ENCODE measurements at places on chromosomes 5 and 9. TPM values are rescaled to one million over a fixed set of nuclear protein-coding genes. Genes with fewer than 3 reads are reported as not detected.

SH3RF2 gene
- total RNA-seq = 5.9 TPM

OLFML2A gene
- total RNA-seq = 18.0 TPM

QRFP gene
- not detected for total RNA-seq

CAMSAP1 gene
- total RNA-seq = 30.7 TPM

BTNL8 gene
- 0.71 TPM for total RNA-seq

PCDHGC3 gene
- total RNA-seq = 46.6 TPM

CENPP gene
- total RNA-seq = 11.6 TPM

ARHGEF28 gene
- total RNA-seq = 15.9 TPM

TLX3 gene
- total RNA-seq = not detected

RAB3C gene
- not detected for total RNA-seq

CCNI2 gene
- not detected for total RNA-seq

NEUROG1 gene
- not detected for total RNA-seq

DMRT2 gene
- not detected for total RNA-seq

IL4 gene
- not detected for total RNA-seq

ISL1 gene
- not detected for total RNA-seq

All from A172 (cell line).